ENCODE measurements at places on chromosomes 16 and 17.

DNA sequence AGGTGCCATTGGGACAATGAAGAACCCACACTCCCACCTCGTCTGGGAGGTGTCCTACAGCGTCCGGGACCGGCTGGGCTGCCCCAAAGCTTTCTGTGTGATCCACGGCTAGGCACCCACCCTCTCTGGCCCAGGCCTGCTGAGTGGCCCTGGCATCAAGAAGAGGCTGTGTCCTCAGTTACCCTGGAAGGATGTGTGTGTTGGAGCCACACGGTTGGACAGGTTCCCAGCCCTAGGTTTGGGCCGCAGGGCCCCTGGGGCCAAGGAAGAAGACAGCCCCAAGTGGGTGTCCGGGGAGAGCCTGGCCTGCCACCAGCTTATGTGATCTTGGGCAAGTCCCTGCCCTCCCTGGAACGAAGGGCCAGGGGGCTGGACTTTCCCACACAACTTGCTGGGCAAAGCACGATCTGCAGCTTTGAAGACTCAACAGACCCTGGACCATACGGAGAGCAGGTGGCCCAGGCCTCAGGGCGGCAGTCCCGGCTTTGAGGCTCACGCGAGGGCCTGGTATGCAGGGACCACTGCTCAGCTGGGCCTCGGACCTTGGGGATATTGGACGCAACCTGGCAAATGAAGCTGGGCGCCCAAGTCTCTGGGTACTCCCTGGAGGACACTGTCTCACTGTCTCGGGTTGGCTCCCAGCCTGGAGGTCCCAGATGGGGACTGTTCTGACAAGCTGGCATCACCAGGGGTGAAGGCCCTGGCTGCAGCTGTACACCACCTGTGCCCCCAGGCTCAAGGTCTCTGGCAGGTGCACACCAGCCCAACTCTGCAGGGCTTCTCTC is 17.5 kb downstream of the MYBBP1A start:
- DNase-seq: peak; percentile 52

- DNase-seq: no peak
These were observed 2.0 kb upstream of the SPAG7 start for GRCh38 chr17:4969551-4970173.

DNA sequence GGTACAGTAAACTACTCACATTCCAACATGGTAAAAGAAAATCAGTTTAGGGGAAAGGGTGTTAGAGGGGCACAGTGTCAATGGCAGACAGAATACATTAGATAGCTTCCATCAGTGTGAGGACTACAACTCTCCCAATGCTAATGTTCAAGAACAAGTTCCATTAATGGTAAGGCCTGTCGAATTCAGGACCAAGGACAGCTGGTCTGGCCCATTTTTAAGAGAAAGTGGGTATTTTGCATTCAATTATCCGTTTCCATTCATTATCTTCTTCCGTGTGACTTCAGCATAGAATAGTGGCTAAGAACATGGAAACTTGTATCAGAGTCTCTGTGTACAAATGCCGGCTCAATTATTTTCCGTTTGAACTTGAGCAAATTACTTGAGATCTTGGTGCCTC is 98.4 kb downstream of the XYLT1 start:
- no peak for DNase-seq

GRCh38 chr17:2212400-2212981 is 91.1 kb downstream of the SMG6 start:
- DNase-seq: no peak

GRCh38 chr16:51635181-51635580 is 484.1 kb upstream of the SALL1 start:
- DNase-seq: no peak

- DNase-seq: no peak
These were observed 12.0 kb downstream of the C17orf113 start for GRCh38 chr17:42038221-42038973.

- no peak for DNase-seq
These were observed 80.9 kb downstream of the GOSR1 start for GRCh38 chr17:30557916-30558685.

- DNase-seq: no peak
These were observed 245.7 kb downstream of the PRKCA start for GRCh38 chr17:66548158-66548557.

DNA sequence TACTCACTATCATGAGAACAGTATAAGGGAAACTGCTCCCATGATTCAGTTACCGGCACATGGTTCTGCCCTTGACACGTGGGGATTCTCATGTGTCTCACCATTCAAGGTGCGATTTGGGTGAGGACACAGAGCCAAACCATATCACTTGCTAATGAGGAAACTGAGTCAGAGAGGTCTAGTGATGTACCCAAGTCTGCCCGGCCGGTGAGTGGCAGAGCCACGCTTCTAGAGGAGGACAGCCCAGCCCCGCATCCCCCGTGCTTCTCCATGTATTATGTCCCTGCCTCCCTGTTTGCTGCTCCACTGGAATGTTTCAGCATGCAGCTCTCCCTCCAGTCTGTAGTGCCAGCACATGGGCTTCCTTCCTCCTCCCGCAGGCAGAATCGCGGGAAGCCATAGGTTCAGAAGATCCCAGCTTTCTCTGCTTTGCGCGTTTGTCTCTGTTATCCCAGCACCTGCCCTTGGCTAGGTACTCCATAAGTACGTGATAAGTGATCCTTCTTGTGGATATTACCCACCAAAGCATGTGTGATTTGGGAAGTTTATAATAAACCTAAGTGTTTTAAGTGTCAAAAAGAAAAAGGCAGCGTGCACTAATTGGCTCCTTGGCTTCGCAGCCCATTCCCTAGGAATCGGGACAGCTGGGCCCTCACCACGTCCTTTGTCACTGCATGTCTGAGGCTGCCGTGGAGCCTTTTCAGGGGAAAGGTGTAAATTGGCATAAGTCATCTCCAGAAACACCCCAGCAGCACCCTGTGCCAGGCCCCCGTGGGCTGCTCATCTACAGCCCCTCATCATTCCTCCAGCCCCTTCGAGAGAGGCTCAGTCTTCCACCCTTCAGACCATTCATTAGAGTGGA is 103.8 kb downstream of the CLEC16A start:
- no peak for DNase-seq

DNA sequence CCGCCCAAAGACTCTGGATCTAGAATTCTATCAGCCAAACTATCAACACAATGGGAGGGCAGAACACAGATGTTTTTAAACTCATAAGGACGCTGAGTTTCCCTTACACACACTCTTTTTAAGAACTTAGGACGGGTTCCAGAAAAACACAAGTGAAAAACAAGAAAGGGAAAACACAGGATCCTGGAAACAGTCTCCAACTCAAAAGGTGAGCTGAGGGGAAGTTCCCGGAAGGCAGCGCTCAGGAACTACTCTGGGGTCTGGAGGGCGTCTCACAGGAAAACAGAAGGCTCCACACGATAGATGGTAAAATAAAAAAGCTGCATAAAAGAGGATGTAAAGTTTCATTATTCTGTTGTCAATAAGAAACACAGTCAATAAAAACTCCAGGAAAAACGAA is 80.2 kb upstream of the DOC2B start:
- no peak for DNase-seq

GRCh38 chr17:78314683-78315354 is 45.1 kb downstream of the SOCS3 start:
- DNase-seq: no peak

DNA sequence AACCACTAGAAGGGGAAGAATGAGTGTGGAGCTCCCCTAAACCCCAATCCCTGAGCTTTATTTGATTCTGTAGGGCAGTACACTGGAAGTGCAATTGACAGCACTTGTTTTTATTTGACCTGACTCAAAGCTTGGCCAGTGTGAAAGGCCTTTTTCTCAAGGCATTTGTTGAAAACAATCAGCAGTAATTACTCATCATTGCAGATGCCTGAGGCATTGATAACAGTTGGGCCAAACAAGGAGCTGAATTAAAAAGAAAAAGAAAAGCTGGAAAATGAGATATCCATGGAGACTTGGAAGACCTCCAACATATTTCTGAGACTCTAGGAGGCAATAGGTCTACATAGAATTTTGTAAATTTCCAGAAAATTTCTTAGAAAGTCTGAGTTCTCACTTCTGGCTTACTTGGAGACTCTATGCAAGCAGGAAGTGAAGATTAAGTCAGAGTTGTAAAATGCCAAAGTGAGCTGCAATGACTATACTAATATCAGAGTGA is 200.8 kb upstream of the KCNJ16 start:
- DNase-seq: no peak

DNA sequence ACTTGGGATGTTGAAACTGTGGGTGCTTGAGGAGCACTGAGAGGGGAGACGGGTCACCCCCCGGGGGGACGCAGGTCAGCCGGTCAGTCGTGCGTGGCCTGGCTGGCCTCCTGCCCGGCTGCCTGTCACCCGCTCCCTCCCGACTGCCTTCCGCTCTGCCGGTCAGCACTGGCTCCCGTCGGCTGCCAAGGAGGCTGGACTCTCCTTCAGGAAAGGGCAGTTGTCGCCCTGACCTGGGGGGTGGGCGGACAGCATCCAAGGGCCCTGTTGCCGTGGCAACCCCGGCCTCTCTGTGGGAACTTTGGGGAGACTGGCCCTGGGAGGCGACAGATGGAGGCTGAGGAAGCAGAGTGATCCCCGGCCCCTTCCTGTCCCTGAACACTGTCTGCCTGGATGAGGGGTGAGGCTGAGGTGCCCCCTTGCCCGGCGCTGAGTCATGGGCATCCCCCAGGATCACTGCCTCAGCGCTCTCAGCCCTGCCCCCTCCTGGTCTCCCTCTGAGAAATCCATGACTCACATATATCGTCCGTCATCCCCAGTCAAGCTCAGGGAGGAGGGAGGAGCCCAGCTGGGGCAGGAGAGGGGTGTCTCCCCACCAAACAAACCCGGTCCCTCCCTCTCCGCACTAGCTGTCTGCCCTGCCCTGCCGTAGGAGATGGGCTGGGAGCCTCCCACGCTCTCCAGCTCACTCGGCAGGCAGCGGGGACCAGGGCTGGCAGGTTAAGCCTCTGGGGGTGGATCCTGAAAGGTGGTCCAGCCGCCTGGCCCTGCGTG is at the start of gene ADGRG1:
Gene ADGRG1, plus strand, starts transcription at position 623 of the 774 bp plus-strand sequence. CDS start 21,658 bp downstream, outside the sequence.
- DNase-seq: peak; percentile 64

GRCh38 chr17:33233811-33234177 is 59.3 kb downstream of the ASIC2 start:
- no peak for DNase-seq

DNA sequence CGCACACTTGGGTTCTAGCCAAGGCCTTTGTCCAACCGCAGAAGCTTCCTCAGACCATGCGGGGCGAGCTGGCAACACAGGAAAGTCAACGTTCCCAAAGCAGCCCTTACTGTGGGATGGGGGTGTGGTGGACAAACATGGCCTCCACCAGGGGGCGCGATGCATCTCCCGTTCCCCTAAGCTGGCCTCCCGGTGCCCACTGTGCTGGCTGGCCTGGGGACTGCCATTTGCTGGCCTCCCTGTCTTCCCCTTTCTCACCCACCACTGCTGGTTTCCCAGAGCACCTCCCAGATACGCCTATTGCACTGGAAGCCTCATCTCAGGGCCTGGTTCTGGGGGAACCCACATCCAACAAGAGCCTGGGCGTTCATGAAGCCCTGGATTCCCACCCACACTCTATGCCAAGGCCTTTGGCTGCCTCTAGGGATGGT is 145.3 kb downstream of the IRF8 start:
- no peak for DNase-seq

- DNase-seq: no peak
These were observed 117.6 kb downstream of the TANGO6 start for GRCh38 chr16:68960910-68961309.

DNA sequence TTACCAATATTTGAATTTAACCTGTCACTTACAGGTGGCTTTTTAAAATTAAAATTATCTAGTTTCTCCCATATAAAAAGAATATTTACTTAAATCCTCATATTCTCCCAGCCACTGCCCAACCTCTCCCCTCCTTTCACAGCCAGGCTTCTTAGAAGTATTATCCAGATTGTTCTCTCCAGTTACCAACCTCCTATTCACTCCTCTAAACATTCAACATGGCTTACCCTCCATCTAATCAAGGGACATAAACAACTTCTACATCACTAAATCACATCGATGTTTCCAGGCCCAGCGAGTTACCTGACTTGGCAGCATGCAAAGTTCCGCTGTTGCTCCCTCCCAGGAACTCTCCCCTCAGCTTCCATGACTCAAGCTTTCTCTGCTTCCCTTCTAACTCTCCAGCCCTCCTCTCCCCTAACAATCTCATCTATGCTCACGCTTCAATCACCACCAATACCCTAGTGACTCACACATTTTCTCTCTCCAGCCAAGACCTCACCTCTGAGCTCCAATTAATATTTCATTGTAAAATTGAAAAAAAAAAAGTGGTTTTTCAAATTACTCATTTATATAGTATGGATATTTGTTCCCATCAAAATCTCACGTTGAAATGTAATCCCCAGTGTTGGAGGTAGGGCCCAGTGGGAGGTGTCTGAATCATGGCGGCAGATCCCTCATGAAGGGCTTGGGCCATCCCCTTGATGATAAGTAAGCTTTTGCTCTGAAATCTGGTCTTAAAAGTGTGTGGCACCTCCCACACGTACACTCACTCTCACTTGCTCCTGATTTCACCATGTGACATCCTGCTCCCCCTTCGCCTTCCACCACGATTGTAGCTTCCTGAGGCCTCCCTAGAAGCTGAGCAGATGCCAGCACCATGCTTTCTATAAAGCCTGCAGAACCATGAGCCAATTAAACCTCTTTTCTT is 88.5 kb downstream of the HELZ start:
- DNase-seq: no peak

- DNase-seq: no peak
These were observed 223.2 kb downstream of the C16orf78 start for GRCh38 chr16:49596648-49597291.

DNA sequence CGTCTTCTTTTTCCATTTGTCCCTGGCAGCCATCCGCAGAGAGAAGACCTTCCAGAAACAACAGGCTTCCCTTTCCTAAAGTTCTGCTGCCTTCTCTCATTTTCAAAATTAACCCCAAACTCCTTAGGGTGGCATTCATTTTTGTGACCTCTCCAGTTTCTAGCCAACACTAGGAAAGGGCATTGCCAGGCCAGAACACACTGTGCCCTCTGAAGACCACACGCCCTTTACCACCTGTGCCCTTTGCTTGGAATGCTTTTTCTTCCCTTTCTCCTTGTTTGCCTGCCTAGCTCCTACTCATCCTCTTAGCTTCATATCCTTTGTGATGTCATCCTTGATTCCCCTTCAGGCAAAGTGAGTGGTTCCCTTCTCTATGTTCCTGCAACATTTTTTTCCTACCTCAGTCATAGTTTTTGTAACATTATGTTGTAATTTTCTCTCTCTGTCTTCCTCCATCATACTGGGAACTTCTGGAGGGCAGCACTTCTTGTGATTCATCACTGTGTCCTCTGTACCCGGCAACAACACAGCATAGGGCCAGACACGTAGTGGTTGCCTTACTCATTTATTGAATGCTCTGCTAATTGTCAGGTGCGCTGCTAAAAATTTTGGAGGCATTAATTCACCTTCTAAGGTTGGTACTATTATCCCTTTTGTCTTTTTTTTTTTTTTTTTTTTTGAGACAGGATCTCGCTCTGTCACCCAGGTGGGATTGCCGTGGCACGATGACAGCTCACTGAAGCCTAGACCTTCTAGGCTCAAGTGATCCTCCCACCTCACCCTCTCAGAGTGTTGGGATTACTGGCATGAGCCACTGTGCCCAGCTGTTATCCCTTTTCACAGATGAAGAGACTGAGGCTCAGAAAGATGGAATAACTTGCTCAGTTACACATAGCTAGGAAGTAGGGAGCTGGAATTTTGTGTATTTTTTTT is 1.0 kb downstream of the KAT8 start:
- DNase-seq: no peak

GRCh38 chr17:74682028-74682427 is 30.7 kb downstream of the CD300LF start:
- no peak for DNase-seq

GRCh38 chr17:57622683-57623433 is 122.2 kb downstream of the CCDC182 start:
- DNase-seq: no peak

Data from hypothalamus (tissue), 51 donors.